Cortex of kidney (tissue), 1 donor: ENCODE measurements at places on chromosomes 3 and 15.

DNA sequence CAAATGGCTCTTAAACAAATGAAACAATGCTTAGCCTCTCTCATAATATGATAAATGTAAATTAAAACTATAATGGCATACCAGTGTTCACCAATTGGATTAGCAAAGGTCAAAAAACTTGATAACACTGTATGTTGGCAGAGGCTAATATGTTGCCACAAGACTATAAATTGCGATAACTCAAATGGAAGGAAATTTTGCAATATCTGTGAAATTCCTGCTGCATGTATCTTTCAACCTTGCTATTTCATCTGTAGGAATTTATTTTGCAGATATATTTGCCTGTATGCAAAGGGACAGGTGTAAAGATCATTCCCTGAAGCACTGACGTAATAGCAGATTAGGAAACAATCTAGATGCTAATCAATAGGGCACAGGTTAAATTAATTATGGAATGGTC lies 191.4 kb upstream of the EIF1B start:
- DNase-seq: no peak

DNA sequence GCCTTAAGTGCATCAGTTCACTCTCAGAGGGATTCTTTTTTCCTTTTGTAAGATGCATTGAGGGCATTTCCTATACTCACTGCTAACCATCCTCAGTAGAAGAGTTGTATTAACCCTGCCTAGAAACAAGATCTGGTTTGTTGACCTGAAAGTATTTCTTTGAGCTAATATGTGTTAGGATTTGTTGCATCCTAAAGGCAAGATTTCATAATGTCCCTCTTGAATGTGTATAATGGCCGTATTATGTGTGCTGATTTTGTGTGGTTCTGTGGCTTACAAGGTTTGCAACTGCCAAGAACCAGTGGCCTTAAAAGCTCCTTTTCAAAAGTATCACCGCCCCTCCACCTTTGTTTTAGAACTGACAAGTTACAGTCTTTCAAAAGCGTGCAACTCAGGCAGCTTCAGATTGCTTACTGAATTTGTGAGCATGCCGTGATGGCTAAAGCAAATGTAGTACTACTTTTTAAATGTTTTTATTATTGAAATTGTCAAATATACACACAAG lies 182.0 kb upstream of the BHLHE40 start:
- no peak for DNase-seq

DNA sequence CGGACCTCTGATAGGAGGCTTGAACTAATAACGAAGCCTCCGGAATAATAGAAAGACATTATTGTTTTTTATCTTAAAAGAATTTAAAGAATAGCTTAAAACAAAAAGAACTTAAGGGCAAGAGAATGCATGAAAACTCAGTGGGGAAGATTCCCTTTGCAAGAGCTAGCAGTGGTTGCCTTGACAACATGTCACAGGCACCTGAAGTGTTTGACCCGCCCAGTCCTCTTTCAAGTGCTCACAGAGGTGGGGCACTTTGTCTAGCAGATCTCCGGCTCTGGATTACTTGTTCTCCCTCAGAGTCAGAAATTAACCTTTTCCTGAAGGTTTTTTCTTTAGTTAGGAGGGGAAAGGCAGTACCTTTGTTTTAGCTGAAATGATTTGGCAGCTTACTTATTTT lies 37.8 kb downstream of the LARS2 start:
- no peak for DNase-seq

GRCh38 chr15:65355173-65355987 lies 22.4 kb downstream of the IGDCC3 start:
- DNase-seq: no peak

DNA sequence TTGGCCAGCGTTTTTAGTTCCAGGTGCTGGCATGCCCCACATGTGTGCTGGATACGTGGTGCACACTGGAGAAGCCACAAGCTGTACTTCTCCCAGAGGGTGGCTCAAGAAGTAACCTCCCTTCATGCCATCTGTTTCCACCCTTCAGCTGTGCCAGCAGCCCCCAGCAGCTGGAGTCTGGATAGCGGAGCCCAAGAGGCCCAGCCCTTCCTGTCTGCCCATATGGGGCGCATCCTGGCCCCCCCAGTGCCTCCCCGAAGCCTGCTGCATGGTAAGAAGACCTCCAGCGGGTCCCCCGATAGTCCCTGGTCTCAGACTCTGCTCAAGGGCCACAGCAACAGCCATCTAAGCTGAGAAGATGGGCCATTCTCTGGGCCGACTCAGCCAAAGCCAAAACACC lies 5.8 kb upstream of the MANF start:
- DNase-seq: no peak

- no peak for DNase-seq
These were observed 6.2 kb downstream of the GRK7 start for GRCh38 chr3:141769221-141769894.

DNA sequence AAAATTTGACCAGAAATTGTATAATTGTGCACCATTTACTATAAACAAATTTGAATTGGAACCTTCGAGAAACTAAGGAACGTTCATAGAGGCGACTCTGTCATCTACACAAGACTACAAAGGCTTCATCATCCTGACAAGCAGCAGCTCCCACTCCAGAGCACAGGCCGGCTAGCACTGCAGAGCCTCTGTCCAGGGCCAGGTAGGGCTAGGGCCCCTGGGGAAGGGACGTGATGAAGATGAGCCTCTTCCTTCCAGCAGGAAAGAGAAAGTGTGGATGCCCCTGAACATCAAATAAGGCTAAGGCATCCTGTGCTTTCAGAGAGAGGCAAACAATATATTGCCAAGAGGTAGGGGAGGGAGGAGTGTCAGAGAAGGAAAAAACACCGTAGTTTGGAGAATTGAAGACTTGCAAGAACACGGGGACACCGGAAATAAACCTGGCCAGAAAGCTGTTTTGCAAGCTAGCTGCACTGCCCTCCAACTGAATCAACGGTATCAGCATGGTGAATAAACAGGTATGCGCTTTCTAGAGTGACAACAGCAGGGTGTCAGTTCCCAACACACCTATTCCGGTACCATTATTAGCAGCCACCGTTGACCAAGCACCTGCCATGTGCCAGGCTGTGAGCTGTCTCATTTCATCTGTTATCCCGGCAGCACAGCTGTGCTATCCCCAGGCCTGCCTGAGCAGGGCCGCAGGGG lies 12.4 kb downstream of the XXYLT1 start:
- no peak for DNase-seq

- no peak for DNase-seq
These were observed 187.5 kb downstream of the SPATA16 start for GRCh38 chr3:172953571-172953970.

- DNase-seq: no peak
These were observed 12.1 kb upstream of the RYR3 start for GRCh38 chr15:33298631-33299030.

- DNase-seq: no peak
These were observed 16.9 kb upstream of the MORF4L1 start for GRCh38 chr15:78855746-78856145.

GRCh38 chr3:13713396-13713795 lies 164.5 kb downstream of the FBLN2 start:
- no peak for DNase-seq

DNA sequence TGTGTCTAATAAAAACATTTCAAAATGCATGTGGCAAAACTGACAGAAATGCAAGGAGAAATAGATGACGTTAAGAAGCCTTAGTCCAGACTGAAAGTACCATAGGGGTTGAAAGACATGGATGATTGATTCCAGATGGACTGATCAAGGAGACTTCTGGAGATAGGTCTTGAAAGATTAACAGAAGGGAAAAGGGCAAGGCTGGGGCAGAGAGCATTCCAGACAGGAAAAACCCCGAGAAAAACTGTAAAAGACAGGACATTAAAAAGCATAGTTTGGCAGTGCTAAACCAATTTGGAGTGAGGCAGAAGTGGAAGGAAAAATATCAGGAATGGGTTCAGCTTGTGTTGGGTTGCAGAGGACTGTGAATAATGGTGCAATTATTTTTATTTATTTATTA lies 375.2 kb upstream of the SGO1 start:
- no peak for DNase-seq

DNA sequence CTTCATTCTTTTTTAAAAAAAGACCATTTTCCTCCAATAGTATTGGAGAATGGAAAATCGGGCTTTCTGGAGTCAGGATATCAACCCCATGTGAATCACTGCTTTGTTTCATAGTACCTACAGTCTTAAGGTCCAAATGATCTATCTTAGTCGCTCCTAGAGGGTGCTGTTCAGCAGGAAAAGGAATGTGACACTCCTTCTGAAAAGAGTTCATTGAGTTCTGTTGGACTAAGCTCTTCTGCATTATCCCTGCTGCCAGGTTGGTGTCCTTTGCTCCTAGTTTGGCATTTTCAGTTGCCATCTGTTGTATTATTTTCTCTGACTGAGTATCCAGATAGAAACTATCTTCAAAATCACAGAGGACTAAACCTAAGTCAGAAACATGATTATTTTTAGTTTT lies 57.2 kb downstream of the POLQ start:
- DNase-seq: no peak

GRCh38 chr15:95266451-95267061 lies 1035.2 kb downstream of the MCTP2 start:
- DNase-seq: no peak

DNA sequence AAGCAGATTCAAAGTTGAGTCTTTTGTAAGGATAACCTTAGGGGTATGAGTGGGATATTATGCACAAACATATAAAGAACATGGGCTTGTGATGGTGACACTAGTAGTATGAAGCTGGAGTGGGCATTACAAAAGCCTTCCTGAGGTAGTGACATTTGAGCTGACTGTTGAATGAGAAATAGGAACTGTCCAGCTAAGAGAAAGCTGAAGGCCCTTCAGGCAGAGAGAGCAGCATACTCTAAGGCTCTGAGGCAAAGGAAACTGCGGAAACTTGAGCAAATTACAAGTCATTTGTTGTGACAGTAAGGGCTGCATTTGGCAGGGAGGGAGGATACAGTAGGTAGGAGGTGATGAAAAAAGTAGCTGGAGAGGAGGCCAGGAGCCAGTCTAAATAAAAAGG lies 190.7 kb upstream of the CD96 start:
- DNase-seq: no peak

- no peak for DNase-seq
These were observed 4.8 kb downstream of the GASK1A start for GRCh38 chr3:42983927-42984326.

DNA sequence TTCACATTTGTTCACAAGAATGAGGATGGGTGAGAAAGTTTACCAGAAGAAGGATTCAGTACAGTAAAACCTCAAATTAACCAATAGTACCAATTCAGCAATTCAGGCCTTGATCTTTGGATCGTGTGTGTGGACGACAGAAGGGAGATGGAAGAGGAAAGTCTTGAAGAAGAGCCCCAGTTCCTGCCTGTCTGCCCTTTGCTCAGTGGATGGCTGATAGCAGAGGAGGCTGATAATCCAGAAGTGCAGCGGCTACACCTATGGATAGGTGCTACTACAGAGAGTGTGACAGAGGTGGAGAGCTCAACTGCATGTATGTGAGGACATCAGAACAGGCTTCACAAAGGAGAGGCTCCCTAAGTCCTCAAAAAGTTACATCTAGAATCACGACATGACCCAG lies 29.2 kb upstream of the PLXND1 start:
- DNase-seq: no peak

- no peak for DNase-seq
These were observed 215.5 kb downstream of the PDZRN3 start for GRCh38 chr3:73409138-73409763.

DNA sequence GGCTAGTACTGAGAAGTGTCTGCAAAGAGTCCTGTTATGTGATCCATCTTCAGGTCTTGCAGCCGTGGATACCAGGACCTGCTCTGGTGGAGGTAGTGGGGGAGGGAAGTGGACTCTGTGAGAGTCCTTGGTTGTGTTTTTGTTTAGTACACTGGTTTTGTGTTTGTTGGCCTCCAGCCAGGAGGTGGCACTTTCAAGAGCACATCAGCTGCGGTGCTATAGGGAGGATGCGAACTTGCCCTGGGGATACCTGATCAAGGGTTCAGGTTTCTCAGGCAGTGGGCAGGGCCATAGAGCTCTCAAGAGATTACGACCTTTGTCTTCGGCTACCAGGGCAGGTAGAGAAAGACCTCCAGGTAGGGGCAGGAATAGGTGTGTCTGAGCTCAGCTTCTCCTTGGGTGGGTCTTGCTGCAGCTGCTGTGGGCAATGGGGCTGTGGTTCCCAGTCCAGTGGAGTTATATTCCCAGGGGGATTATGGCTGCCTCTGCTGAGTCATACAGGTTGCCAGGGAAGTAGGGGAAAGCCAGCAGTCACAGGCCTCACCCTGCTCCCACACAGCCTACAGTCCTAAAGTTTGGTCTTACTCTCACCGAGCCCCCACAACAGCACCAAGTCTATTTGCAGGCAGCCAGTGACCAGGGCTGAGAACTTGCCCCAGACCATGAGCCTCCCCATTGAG lies 132.8 kb upstream of the NPHP3 start:
- DNase-seq: no peak

- DNase-seq: no peak
These were observed 95.3 kb upstream of the HES1 start for GRCh38 chr3:194040516-194041273.

DNA sequence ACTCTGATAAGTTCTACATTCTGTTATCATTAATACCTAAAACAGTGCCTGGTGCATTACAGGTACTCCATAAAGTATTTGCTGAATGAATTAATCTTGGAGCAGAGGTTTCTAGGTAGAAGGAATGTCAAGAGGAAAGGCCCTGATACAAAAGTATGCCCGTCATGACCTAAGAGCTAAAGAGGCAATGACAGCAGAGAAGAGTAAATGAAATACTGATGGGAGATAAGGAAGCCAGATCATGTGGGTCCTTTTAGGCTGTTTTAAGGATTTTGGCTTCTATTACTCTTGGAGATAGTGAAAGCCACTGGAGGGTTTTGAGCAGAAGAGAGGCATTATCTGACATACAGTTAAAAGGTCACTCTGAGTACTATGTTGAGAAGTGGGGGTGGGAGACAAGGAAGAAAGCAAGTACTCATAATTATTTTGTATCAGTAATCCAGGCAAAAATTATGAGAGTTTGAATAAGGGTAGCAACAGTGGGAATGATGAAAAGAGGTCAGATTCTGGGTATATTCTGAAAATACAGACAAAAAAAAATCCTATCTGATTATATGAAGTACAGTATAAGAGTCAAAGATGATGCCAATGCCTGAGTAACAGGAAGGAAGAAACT lies 48.3 kb downstream of the DENND4A start:
- no peak for DNase-seq

GRCh38 chr15:37652646-37653417 lies 281.6 kb upstream of the TMCO5A start:
- DNase-seq: no peak
